HFF-Myc (cell line): ENCODE measurements at places on chromosomes 2 and 18.

DNA sequence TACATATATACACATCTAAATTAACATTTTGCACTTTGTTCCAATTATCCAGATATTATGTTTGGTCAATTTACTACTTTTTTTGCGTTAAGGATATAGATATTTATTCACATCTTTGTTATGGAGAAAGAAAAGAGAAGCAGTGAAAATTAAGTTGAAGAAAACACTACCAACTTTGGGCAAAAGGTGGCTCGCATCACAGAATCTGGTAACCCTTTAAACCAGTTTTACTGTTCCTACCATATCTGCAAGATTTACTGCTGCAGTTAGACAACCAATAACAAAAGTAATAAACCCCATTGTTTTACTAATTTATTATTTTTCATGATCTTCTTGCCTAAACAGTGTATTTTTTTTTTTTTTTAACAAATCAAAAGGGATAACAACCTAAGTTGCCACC, 53.6 kb downstream of the SMAD2 start:
- no peak for DNase-seq

DNA sequence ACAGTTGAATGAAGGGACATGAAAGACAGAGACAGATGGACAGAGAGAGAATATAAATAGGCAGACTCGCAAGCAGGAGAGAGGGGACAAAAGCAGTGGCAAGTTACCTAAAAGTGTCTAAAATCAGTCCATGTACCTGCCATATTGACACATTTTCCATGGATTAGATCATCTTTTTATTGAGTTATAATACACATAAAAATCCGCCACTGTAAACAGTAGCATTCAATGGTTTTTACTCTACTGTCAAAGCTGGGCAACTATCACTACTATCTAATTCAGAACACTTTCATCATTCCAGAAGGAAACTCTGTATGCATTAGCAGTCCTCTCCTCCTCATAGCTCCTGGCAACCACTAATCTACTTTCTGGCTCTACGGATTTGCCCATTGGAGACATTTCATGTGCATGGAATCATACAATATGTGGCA, 10.1 kb downstream of the CFAP210 start:
- DNase-seq, result no peak

GRCh38 chr2:147181351-147182029, 663.3 kb upstream of the ACVR2A start:
- DNase-seq, result no peak

DNA sequence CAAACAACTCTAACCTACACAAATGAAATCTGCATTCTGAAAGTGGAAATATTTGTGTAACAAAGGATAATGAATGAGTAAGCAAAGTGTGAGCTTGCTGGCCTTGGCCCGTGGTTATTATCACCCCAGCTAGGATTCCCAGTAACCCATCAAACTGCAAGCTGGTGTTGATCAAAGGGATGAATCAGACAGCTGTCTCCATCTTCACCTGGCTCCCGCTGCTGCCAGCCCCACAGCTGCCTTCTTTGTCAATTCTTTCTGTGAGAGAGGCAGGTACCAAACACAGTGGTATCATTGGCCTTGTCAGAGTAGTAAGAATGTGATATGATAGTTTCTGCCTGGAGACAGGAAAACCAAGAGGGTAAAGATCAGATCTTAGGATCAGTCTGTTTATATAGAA, 25.2 kb upstream of the RGPD4 start:
- no peak for DNase-seq

DNA sequence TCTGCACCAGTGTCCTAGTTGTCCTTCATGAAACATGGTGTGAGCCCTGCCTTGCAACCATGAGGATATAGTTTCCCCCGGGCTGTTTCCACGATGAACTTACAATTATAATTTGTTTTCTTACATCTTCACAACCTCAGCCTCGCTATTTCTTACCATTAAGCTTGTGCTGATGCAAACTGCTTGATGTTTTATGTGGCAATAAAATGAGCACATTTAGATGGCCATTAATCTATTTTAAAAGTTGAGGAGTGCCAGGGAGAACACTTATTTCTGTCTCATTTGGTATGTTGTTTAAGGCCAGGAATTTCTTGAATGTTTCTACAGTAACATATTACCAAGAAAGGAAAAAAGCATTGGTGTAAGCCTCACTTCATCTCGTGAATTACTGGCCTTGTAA, 214.5 kb upstream of the SLC8A1 start:
- DNase-seq, result no peak

GRCh38 chr2:45637440-45637839, 14.0 kb upstream of the PRKCE start:
- DNase-seq, result no peak

DNA sequence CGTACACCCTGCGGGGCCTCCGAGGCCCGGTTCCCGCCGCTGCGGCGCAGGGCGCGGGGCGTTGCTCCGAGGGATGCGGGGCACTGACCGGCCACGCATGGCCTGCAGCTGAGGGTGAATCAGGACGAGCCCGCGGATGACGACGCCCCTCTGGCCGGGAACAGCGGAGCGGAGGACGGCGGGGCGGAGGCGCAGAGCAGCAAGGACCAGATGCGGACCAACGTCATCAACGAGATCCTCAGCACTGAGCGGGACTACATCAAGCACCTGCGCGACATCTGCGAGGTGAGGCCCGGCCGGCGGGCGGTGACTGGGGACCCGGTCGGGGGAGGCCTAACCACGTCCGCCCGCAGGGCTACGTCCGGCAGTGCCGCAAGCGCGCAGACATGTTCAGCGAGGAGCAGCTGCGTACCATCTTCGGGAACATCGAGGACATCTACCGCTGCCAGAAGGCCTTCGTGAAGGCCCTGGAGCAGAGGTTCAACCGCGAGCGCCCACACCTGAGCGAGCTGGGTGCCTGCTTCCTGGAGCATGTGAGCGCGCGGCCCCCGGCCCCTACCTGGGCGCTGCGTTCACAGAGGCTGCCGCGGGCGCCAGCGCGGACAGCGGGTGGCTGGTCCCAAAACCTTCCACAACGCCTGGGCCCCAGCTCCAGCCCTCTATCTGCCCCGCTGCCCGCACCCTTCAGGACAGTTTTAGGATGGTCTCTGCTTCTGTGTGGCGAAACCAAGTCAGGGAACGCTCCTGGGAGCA, 53.2 kb downstream of the FAM168B start:
- DNase-seq, result no peak

DNA sequence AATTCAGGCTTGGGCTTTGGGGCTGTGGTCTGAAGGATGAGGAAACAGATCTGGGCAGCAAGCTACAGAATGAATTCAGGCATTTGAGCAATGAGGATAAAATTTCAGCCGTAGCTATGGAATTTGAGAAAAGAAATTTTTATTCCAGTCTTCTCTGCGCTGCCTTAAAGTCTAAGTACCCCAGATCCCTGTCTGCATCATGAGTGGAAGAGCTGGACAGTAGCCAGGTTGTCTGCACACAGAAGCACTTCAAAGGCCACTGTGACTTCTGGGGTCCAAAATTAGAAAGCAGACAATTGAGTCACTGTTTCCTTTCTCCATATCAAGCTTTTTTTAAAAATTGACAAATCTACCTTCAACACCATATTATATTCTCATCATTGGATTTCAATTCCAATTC, 787.6 kb upstream of the GCFC2 start:
- no peak for DNase-seq

- DNase-seq, result no peak
Observed at GRCh38 chr2:146324951-146325350, 1519.9 kb upstream of the ACVR2A start.

DNA sequence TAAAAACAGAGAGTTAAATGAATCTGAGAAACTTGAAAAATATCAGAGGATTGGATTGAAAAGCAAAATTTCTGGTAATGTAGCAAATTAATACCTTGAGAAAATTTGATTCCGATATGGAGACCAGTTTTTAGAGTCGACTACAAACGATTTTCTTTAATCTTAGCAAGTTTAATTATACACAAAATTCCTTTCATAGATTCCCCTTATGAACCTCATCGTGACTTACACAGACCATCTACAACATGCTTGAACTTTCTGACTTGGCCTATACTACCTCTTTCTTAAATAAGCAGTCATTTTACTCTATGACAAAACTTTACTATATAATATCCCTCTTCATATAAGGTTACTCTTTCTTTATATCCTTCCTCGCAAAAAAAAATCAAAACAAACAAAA, 769.6 kb upstream of the CRIM1 start:
- no peak for DNase-seq

DNA sequence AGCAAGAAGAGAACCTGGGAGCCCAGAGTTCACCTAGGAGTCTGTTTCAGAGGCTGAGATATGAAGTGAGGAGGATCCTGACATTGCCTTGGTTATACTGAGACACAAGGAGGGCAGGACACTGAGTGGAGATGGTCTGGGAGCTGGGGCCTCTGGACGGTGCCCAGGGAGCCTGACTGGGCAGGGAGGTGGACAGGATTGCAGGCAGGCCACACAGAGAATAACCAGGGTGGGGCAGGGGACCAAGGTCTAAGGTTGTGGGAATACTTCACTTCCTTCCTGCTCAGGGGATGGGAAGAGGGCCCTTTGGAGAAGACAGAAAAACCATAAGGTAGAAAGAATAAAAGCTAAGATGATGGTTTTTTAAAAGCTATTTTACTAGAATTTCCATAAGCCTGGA, 18.7 kb downstream of the EDAR start:
- DNase-seq, result no peak

- DNase-seq, result no peak
Observed at GRCh38 chr2:144230448-144231085, 289.4 kb downstream of the ZEB2 start.

GRCh38 chr2:199994371-199994770, 39.0 kb downstream of the MAIP1 start:
- no peak for DNase-seq

GRCh38 chr2:47077442-47078117, 77.5 kb downstream of the STPG4 start:
- no peak for DNase-seq

DNA sequence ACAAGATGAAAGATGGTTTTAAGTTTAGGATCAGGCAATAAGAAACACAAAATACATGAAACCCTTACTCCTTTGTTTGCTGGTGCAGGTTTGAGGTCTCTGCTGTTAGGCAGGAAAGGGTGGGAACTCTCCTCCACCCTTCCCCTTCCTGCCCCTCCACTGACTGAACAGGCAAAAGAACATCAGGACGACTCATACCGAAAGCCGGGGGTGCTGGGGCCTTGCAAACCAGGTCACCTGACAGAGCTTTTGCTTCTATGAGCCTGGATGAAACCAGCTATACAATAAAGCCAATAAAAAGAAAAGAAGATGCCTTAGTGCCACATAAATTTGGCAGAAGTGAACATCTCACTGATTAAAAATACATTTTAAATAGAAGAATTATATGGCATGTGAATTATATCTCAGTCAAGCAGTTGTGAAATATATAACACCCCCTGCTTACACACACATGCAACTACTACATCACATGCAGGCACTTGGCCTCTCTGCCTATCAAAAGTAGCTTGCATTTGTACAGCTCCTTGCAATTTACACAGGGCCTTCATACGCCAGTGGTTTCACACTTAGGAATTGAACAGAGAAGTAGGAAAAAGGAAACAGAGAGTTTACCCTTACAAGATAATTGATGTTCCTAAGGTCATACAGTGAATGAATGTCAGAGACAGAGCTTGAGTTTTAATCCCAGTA, 215.1 kb upstream of the TRIB2 start:
- DNase-seq, result no peak

- no peak for DNase-seq
Observed at GRCh38 chr2:100982431-100982861, 19.6 kb upstream of the RPL31 start.
